ENCODE measurements at places on chromosomes 6 and 20.

- DNase-seq = no peak
Observed at GRCh38 chr6:146957181-146958093, 246.8 kb upstream of the STXBP5 start.

- no peak for DNase-seq
Observed at GRCh38 chr6:151494235-151494935, 568 bp downstream of the CCDC170 start.

DNA sequence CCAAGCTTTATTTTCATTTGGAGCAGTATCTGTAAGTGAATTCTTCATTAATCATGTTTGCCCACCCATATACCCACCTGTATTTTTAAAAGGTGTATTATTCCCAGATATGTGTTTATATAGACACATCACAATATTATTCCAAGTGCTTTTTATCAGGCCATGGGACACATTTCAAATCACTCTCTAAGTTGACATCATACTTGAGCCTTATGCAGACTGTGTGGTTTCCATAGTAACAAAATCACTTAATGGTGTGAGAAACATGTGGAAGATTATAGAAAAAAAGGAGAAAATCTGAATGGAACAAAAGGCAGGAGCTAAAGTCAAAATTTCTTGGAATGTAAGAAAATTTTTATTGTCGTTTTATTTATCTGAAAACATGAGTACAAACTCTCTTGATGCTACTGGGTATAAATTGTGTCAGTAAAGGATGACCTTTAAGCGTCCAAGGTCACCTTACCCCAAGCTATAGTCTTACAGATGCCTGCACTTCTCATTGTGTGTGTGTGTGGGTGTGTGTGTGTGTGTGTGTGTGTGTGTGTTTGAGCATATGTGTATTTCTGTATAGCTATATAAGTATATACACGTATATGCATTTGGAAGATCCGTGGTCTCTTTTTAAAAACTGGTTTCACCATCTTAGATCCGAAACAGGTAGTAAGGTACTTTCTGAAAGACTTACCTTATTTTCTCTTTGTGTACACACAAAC, 79.8 kb upstream of the CCN6 start:
- DNase-seq = no peak

- no peak for DNase-seq
Observed at GRCh38 chr6:14066782-14067406, 50.7 kb upstream of the CD83 start.

- no peak for DNase-seq
Observed at GRCh38 chr20:45340236-45340847, 7.9 kb downstream of the SDC4 start.

All from activated naive CD4-positive, alpha-beta T cell (primary cell).